ENCODE measurements at places on chromosomes 2 and 18. TPM values are rescaled to one million over a fixed set of nuclear protein-coding genes. Genes with fewer than 3 reads are reported as not detected.

Gene COQ10B
- total RNA-seq = 28.1 TPM

Gene OXER1
- not detected for total RNA-seq

Gene CHRNG
- total RNA-seq = not detected

Gene CAVIN2
- 1.7 TPM for total RNA-seq

Gene TMEM127
- 15.6 TPM for total RNA-seq

Gene LRATD1
- total RNA-seq = 16.6 TPM

Gene FBXO48
- 0.24 TPM for total RNA-seq

Gene GPR45
- total RNA-seq = not detected

Gene CIB4
- total RNA-seq = not detected

Gene ADD2
- total RNA-seq = not detected

Gene UGT1A5
- 0.24 TPM for total RNA-seq

Gene SCN7A
- under 0.01 TPM for total RNA-seq

Gene THUMPD2
- 10.4 TPM for total RNA-seq

Gene NCKAP5
- 0.43 TPM for total RNA-seq

Gene FBXO36
- 5.5 TPM for total RNA-seq

Gene TPO
- total RNA-seq = not detected

Gene AGFG1
- total RNA-seq = 98.8 TPM

Gene DLX2
- under 0.01 TPM for total RNA-seq

Gene RNF149
- total RNA-seq = 147 TPM

Gene STRN
- 22.4 TPM for total RNA-seq

Gene SPEG
- 1.5 TPM for total RNA-seq

Gene CAMKMT
- 4.9 TPM for total RNA-seq

Gene IL36B
- total RNA-seq = not detected

Gene MATN3
- 0.85 TPM for total RNA-seq

Gene SLC40A1
- total RNA-seq = 1.4 TPM

Gene RGPD4
- total RNA-seq = not detected

Gene TFCP2L1
- total RNA-seq = 18.5 TPM

Gene CTNNA2
- not detected for total RNA-seq

Gene DUSP19
- 0.24 TPM for total RNA-seq

Gene GPR35
- 0.85 TPM for total RNA-seq

Gene CYP27C1
- total RNA-seq = 0.43 TPM

Gene TUBA3E
- not detected for total RNA-seq

Gene SERPINB3
- total RNA-seq = 33.7 TPM

Gene L3MBTL4
- total RNA-seq = 1.9 TPM

Gene SERPINB12
- total RNA-seq = 0.48 TPM

Gene THSD7B
- not detected for total RNA-seq

Gene GALNT5
- total RNA-seq = 27.0 TPM

Gene RAB10
- total RNA-seq = 182 TPM

Gene TSN
- 46.0 TPM for total RNA-seq

Gene CRYBA2
- total RNA-seq = not detected

Gene SOS1
- 11.3 TPM for total RNA-seq

Gene CDH19
- under 0.01 TPM for total RNA-seq

Gene GALNT13
- 0.85 TPM for total RNA-seq

Gene SERPINB13
- total RNA-seq = 9.2 TPM
